ENCODE measurements at places on chromosomes 2 and 18.

- no peak for DNase-seq
Measured at GRCh38 chr2:66426244-66427111, 8.4 kb upstream of the MEIS1 start.

DNA sequence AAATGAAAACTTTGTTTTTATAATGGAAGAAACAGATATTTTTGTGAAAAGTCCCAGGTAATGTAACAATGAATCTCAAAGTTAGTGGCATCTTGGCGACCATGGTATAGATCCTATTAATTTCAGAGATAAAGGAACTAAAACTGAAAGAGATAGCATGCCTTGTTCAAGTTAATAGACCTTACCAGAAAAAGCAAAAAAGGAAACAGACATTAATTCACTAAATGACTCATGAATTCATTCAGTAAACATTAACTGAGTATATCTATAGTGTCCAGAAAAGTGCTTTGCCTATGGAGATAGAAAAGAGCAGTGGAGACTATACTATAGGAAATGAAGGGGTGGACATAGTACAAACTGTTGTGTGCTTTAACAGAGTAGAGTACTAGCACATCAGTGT is 763.3 kb downstream of the TRIB2 start:
- DNase-seq = no peak

- no peak for DNase-seq
Measured at GRCh38 chr2:187478719-187479118, 30.7 kb upstream of the CALCRL start.

DNA sequence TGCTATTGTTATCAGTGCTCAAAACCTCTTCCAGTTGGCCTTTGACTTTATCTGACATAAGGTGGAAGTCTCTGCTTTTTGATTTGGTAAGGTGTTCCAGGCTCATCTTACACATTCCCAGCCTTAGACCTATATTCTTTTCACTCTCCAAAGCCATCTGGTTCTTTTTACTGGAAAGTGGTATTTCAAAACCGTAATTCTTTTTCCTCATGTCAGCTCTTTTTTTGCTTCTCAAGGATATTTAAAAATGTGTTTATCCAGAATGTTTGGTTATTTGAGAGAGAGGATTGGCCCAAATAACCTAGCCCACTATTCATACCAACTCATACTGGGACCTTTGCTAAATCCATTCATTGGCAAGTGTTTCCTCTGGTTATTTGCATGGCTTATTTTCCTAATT is 411.2 kb upstream of the PIK3C3 start:
- DNase-seq = no peak

- no peak for DNase-seq
Measured at GRCh38 chr2:32788114-32788513, 158.6 kb upstream of the LTBP1 start.

DNA sequence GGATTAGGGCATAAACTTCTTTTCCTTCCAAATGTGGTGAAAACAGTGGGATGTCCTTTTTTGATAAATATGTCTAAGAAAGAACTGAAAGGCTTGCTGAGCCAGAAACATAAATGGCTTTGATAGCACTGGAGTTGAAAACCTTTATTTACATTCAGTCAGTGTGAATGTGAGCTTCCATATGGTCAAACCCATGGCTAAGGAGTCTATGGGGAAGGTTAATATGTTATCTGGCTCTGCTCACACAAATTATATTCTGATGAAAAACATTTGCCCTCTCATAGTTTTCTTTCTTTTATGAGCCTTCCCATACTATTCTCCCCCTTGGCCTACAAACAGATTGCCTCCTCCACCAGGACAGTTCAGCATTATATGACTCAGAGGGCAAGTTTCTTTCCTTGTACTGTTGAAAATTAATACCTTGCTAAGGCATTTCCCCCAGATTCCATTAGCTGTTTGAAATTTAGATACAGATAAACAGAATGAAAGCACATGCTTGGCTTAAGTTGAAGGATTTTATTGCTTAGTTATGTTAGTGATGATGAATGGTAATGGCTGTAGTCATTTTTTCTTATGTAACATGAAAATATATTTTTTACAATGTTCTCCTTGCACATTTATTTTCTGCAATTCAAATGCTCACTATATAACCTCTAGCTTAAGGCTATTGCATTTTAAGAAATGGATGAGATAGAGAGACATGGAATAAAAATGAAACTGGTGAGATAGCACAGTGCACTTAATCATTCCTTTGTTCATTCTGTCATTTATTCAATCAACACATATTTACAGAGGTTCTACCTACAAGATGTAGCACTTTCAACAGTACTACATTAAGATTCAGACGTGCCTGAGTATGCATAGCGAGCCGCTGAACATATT is 544.1 kb downstream of the LRRTM4 start:
- no peak for DNase-seq

DNA sequence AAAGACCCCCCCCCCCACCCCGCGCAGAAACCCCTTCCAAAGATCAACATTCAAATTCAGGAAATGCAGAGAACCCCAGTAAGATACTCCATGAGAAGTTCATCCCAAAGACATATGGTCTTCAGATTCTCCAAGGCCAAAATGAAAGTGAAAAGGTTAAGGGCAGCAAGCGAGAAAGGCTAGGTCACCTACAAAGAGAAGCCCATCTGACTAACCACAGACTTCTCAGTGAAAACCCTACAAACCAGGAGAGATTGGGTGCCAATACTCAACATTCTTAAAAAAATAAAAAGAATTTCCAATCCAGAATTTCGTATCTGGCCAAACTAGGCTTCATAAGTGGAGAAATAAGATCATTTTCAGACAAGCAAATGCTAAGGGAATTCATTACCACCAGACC is 175.2 kb downstream of the RND3 start:
- DNase-seq = no peak

GRCh38 chr2:1492711-1493430 is 79.6 kb downstream of the TPO start:
- no peak for DNase-seq

- no peak for DNase-seq
Measured at GRCh38 chr2:187349326-187349944, 98.6 kb downstream of the CALCRL start.

DNA sequence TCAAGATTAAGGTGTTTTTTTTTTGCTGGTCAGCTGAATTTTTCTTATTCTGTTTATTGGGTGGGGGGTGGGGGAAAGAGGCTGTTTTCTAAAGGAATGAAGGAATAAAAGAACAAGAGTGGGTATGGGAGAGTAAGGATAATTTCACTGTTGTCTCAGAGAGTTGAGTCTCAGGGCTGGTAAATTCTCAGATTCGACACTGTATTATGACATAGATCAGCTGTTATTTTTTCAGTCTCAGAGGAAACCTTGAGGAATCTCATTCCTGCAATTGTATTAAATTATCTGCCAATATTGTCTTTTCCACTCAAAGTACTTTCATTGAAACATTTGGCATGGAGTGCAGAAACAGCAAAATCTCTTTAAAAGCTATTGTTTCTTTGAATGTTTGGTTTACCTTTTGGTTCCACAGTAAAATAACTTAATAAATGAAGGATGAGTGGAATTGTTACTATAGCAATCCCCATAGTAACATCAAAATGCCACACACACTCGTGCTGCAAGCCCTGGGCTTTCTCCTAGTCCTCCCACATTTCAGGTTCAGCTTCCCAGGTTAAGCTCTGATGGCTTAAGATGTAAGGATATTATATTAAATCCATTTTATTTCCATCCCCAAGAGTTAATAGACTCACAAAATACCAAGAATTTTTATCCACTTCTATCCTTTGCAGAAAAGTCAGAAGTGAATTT is 478.7 kb upstream of the TCF4 start:
- no peak for DNase-seq

DNA sequence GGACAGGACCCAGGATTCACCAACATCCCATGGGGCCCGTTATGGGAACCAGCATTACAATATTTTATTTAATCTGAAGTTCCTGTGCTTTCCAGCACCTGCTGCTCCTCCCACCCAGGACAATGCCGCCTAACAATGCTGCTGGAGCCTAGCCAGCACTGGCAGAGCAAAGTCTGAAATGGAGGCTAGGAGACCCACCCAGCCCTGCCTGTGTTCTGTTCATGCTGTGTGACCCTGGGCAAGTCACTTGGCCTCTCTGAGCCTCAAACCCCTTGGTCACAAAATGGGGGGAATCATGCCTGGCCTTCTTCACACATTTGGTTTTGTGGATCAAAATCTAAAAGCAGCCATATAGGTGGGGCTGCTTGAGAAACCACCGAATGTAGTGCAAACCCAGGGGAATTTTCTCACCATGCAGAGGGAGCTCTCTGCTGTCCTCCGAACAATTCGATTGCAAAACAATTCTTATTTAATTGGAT is 38.5 kb upstream of the ODC1 start:
- no peak for DNase-seq

DNA sequence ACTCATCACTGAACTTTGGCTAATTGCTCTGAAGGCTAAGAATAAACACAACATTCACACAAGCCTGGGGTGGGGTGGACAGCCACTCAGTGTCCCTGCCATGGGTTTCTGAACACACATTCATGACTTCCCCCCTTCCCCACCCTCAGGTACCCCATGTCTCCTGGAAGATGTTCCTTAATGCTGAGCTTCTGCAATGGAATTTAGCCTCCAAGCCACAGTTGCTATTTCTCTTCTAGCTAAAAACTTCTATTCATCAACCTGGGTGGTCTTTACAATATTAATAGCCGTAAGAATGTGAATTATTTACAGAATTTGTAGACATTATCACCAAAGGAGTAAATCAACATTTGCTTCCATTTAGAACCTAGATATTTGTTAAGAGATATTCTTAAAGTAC is 175.1 kb downstream of the ACKR3 start:
- DNase-seq = no peak

DNA sequence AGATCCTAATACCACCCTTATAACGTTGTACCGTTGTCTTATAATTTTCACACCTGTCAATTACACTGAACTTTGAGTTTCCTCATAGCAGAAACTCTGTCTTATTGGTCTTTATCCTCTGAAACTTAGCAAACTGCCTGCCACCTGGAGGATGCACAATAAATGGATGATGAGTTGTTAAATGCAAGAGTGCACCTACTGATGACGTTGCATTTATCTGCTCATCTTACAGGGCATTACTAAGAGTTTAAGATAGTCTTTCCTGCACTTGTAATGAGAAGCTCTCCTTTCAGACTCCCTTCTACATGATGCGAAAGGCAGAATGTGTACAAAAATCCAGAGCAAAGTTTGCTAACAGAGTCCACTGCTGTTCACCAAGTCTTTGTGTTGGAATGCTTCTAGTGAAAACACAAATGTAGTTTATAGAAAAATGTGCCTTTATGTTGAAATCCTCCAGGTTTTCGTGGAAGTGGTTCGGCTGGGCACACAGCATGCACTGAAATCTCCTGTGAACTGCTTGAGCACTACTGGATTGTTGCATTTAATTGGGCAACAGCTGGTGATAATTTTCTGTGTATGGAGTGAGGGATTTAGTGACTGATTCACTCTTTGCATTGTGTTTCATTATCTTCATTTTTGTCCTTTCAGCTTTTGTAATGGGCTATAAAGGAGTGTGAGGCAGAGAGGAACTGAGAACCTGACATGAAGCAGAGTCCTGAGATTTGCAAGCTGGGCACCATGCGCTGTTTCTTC is 665.8 kb upstream of the ID2 start:
- DNase-seq = no peak

GRCh38 chr2:123732563-123732962 is 292.5 kb upstream of the CNTNAP5 start:
- DNase-seq = no peak
